ENCODE measurements at places on chromosomes 5 and 9.
A peak's percentile ranks its signal among the peaks of the same experiment; 100 is the strongest.

DNA sequence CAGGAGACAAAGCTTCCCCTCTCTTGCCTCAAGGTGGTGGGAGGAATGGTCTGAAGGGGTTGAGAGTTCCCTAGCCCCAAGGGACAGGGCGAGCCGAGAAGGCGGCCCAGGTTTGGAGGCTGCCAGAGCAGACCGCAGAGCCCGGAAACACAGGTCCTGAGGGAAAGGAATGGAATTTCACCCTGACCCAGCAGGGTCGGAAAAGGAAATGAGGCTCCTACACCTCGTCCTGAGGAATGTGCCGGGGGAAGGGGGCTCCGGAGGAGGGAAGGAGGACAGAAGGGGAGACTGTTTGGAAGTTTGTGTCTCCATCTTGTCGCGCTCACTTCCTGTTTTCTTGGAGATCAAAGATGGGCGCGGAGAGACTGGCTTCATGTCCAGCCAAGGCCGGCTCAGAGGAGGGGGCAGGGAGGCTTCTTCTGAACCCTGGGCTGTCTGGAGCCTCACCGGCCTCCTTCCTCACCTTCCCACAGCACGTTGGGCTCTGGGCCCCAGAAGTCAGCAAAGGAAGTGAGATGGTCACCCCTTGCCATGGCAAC is 9.6 kb downstream of the ENG start:
- DNase-seq, result no peak

DNA sequence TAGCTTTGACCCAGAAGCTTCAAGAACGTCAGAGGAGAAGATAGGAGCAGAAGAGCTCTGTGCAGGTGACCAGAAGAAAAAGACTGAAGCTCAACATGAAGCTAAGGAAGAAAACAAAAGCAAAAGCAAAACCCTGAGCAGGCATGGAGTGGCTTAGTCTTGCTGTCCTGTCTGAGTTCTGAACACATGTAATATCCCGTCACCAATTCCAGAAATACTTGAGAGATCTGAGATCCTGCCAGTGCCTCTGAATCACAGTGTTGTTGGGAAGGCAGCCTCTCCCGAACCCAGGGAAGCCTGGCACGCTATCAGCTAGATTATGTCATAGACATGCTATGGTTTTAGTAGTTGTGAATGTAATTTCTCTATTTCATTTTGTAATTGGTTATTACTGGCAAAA is 235.7 kb downstream of the ICE1 start:
- DNase-seq, result no peak

DNA sequence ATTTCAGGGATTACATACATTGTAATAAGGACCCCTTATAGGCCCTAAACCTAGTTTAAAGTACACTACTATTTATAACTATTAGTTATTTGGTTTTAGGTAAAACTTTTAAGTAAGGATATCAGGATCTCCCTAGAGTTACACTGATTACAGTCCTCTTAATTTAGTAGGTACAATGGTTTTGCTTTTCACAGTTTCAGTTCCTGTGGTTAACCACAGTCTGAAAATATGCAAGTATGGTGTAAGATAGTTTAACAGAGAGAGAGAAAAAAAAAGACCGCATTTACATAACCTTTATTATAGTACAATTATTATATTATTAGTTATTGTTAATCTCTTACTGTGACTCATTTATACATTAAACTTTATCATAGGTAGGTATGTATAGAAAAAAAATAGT is 725.3 kb upstream of the PTPRD start:
- no peak for DNase-seq

GRCh38 chr5:10562201-10563109 is 1.4 kb upstream of the ANKRD33B start:
- DNase-seq, result no peak

- no peak for DNase-seq
Observed at GRCh38 chr5:79754865-79755555, 65.4 kb downstream of the CMYA5 start.

DNA sequence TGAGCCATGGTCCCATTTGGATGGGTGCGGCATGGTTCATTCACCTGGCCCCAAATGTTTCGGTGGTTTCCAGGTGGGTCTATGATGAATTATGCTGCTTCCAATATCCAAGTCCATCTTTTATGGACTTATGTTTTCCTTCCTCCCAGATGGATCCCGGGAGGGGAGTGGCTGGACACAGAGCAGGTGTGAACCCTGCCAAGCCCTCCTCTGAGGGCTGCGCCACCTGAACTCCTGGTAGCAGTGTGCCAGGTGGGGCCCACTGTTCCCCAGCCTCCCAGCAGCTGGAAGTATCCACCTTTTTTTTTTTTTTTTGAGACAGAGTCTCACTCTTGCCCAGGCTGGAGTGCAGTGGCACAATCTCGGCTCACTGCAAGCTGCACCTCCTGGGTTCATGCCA is 42.9 kb downstream of the WNK2 start:
- no peak for DNase-seq

DNA sequence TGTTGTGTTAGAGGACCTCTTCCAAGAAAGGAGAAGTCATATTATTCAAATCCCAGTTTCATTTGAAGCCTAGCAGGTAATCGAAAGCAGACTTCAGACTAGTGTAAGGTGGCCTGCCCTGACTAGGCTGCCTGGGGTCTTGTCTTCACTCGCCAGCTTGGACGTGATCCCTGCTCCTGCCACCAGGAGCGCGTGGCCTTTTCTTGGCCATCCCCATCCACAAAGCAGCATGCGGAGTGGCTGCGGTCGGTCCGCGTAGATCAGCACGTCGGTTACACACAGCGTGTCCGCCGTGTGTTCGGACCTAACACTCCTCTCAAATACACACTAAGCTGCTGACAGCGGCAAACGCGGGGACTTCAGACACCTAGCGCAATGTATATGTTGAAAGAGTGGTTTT is 37.3 kb downstream of the CFAP77 start:
- peak; percentile 77 for DNase-seq

DNA sequence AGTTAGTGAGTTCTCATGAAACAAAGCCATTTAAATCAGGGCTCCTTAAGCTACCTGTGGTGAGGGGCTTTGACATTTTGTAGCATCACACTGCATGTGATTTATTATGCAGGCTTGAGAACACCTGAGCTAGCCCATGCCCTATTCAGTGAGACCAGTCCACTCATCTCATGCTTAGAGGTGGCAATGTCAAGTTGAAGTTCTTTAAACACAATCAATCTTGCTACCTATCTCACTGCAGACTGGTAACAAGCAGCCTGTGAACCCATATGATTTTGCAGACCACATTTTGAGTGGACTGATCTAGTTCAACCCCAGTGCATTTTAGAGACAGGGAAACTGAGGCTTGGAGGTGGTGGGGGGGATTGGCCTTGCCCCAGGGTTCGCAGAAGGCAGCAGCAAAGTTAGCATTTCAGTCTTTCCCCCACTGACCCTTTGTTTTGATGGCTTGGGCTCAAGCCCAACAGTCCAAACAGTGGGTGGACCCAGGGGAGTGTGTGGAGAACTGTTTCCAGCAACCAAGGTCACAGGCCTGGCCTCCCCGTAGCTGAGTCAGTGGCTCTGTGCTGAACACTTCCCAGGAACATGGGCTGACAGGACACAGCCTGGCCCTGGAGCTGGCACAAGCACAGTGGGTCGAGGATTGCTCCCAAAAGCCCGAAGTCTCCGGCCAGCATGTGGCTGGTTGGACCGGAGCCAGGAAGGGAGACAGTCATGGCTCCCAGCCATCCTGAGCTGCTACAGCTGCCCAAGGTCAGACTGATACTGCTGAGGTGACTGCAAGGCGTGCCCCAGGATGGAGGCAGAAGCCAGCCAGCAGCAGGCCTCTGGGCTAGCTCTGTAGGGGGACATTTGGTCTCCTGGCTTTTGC is 95.3 kb downstream of the RGS3 start:
- no peak for DNase-seq

DNA sequence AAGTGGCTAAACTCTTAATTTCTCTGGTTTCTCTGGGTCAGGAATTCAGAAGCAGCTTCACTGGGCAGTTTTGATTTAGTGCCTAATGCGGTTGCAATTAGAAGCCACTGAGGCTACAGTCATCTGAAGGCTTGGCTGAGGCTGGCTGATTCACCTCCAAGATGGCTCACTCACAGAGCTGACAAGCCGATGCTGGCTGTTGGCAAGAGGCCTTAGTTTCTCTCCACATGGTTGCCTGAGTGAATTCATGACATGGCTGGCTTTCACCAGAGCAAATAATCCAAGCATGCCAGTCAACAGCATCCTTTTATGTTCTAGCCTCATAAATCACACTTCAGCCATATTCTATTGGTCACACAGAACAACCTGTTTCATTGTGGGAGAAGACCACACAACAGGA is 2.8 kb upstream of the CDK7 start:
- no peak for DNase-seq

- DNase-seq, result no peak
Observed at GRCh38 chr5:143569213-143569701, 165.8 kb upstream of the NR3C1 start.

DNA sequence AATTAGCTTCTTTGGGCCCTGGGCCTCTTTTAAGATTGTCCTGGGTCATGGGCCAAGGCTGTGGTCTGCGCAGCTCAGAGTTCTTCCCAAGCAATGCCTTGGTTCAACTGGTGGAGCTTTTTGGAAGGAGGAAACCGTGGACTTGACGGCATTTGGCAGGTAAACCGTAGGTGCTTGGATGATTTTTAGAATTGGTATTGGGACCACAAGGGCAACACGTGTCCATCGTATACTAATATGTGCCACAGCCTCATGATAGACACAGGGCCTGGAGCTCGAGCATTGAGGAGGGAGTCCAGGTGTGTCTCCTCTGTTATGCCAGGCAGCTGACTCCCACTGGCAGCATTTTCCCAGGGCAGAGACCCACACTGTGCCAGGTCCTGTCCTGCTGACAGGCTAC is 120.9 kb upstream of the PITX1 start:
- no peak for DNase-seq

GRCh38 chr9:84278130-84278529 is 62.4 kb downstream of the SLC28A3 start:
- DNase-seq, result no peak

DNA sequence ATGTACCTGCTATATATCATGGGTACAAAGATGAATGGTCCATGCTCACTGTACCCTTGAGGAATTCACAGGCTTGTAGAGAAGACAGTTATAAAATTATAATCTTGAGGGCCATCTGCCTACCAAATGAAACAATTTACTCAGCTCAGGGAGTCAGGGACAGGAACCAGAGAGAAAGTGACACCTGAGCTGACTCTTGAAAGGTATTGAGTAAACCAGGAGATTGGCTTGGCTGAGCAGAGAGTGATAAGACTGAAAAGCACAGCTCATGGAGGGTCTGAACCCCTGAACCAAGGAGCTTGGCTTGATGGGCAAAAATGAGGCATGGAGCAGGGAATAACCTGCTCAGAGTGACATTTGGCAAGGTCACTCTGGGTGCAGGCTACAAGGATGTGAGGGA is 147.3 kb downstream of the FAM114A2 start:
- no peak for DNase-seq

DNA sequence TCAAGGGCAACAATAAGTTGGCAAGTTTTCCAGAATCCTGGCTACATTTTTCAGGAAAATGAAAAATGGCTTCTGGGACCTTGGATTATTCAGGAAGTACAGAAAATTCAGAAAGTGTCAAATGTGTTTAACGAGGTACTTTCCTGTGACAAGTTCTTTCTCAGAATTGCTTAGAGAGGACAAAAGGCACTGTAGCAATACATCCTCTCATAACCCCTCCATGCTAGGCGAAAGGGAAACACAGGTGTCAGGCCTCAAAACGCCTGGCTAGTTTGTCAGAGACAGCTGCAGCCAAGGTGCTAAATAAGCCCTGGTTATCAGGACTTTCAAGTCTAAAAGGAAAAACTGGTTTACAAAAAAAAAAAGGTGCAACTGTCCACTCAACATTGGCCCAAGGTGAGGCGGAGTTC is 115.2 kb downstream of the GNAQ start:
- no peak for DNase-seq

- no peak for DNase-seq
Observed at GRCh38 chr5:27489701-27490100, 451.3 kb upstream of the CDH9 start.

DNA sequence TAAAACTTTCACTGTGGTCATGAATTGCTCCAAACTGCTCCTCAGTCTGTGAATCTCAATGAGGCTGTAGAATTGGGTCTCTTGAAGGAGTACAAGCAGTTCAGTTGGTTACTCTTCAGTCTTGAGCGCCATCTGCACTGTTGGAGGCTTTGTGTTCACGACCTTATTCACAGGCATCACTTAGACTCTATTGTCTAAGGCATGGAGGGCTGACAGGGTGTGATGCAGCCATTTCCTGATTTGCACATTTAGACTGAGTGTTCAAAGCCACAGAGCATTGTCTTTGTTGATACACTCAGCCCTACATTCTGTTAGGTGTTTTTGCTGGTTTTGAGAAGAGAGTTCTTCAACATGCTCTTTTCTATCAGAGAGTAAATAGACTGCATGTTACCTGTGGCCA is 355.9 kb upstream of the RIOK2 start:
- no peak for DNase-seq

DNA sequence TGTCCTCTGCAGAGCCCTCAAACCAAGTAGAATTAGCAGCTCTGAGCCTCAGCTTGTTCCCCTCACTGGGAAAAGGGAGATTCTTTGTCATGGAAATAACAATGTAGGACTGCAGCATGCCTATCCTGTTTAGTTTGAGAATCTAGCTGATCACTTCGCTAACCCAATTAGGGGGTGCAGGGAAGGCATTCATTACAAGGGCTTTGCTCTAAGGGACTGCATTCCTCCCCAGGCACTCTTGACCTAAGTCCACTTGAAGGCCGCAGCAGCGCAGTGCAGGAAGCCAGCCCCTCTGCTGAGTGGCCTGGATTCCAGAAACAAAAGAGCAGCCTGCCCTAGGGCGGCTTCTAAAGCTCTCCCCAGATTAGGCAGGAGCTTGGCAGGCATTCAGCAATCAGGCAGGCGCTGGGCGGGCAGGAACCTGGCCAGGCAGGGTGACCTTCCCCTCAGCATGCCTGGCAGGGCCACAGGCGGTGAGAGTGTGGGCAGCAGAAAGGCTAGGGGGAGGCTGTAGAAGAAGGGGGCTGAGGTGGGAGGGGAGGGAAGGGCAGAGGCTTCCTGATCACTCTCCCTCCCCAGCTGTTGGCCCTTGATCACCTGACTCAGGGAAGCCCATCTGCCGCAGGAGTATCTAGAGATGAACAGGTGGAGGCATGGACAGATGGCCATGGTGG is 24.8 kb downstream of the CCNJL start:
- DNase-seq, result peak; percentile 78

DNA sequence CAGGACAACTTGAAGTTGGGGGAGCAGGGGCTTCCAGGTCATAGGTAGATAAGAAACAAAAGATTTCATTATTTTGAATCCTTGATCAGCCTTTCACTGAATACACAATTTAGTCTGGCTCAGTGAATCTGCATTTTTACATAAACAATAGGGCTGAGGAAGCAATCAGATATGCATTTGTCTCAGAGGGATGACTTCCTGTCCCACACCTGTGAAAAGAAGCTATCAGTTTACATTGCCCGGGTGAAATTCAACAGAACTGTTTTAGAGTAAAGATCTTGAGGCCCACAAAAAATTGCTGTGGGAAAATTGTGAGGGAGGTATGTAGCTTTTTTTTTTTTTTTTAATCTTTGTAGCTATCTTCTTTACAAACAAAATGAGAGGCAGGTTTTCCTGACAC is 38.3 kb downstream of the DNAJB5 start:
- no peak for DNase-seq

DNA sequence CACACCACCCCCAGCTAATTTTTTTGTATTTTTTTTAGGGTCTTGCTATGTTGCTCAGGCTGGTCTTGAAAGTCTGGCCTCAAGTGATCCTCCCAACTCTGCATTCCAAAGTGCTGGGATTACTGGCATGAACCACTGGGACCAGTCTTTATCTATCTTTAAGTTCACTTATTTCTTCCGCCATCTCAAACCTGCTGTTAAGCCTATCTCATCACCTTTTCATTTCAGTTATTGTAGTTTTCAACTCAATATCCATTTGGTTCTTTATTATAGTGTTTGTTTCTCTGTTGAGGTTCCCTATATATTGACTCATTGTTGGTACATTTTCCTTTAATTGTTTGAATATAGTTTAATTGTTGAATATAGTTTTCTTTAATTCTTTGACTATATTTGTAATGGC is 48.1 kb downstream of the GALNT12 start:
- DNase-seq, result no peak

Measured in glutamatergic neuron (in vitro differentiated cells).